ENCODE measurements at places on chromosomes 1 and 21.

DNA sequence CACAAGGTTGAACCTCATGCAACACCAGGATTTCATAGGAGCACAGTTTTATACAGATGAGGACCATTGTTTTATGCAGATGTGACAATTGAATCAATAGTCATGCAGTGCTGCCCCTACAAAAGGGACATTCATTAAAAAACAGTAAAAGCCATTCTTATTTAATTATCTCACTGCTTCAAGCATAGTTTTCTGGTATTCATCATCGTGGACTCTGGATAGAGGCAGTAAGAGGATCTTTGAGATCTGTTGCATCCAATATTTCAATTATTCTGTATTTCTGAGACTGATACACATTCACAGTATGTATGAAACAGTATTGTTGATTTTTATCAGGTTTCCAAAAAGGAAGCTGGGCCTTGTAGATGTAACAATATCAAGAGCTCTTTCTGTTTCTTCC is 237.6 kb downstream of the RYR2 start:
- DNase-seq = no peak

- DNase-seq = no peak
Measured at GRCh38 chr1:95086949-95087533, 14.3 kb upstream of the ALG14 start.

DNA sequence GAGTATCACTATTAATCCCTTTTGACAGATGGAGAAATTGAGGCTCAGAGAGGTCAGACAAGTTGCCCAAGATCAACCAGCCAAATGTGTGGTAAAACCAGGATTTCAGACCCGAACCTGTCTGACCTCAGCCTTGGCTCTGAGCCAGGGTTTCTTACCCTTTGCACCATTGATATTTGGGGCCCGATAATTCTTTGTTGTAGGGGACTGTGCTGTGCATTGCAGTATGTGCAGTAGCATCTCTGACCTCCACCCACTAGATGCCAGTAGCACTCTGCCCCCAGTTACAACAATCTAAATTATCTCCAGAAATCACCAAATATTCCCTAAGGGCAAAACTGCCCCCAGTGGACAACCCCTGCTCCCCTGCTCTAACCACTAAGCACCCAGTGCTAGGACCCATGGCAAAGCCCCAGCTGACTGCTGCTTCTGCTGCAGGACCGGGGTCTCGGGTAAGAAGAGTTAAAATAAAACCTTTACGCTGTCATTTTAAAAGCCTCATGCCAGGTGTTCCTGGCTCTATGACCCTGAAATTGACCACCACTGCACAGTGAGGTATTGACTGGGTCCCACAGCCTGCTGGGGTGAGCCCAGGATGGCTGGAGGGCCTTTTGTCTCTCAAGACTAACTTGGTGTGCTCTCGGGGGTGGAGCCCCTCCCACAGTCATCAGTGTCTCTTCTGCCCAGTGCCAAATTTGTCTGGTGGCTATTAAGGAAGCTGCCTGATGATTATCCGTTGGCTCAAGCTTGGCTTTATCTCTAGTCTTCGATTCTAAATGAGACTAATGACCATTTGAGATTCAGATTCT is 5.6 kb upstream of the MAN1C1 start:
- no peak for DNase-seq

DNA sequence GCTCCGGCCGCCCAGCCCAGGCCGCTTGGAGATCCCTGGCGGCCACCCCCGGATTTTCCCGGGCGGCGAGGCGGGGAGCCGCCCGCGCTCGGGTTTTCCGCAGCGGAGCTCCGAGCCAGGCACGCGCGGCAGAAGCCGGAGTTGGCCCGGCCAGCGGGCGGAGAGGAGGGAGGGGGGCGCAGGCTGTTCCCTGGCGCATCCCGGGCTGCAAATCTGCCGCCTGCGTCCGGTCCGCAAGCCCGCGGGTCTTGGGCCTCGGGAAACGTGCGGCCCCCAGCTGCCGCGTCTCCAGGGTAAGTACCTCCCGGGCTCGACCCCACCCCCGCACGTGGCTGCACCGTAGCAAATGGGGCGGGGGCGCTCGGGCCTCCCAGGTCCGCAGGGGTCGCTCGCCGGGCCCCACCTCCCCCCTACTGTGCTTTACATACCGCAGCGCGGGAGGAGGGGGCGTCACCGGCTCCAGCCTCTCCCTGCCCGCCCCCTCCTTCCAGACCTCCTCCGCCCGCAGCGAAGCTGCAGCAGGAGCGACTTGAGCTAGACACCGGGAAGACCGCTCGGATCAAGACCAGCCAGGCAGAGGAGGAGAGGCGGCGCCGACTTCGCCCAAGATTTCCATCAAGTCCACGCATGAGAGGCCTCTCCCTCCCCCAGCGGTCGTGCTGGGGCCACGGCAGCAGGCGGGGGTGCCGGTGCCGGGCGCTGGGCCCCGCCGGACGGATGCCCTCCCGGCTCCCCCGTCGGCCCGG is 1.6 kb downstream of the TMEM200B start:
- no peak for DNase-seq

DNA sequence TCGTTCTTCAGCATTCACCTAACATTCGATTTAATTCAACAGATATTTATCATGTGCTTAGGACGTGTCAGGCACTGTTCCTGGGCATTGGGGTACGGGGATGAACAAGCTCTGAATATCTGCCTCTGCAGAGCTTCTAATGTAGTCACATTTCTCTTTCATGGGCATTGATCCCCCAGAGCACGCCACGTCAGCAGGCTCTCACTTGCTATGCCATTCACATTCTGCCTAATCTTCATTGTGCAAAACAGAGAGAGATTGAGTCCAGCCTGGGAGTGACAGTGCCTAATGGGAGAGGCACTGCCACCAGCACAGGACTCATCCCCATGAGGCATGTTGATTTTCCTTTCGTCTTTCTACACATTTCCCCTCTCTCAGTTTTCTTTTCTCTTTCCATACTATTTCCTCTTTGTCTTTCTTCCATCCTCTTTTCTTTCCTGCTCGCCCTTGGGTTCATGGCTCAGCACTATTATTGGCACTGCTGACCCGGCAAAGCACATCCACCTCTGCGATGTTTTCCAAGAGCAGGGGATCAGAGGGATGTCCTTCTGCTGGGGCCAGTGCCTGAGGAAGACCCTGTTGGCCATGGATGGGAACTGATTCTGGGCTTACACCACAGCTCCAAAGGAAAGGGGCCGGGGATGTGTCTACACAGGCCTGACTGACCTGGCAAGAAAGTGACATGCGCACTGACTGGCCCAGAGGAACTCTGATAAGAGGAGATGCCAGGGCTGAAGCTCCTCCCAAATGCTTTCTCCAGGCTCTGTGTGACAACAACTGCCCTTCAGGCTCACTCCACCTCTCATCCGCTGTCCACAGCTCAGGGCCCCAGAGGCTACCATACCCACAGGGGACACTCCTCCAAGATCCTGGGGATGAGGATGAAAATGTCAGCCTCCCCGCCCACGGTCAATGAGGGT is 195.9 kb downstream of the TOMM20 start:
- no peak for DNase-seq

GRCh38 chr1:40312238-40313205 is 4.6 kb downstream of the COL9A2 start:
- DNase-seq = no peak

GRCh38 chr1:159918352-159919200 is 6.7 kb downstream of the TAGLN2 start:
- DNase-seq = no peak

DNA sequence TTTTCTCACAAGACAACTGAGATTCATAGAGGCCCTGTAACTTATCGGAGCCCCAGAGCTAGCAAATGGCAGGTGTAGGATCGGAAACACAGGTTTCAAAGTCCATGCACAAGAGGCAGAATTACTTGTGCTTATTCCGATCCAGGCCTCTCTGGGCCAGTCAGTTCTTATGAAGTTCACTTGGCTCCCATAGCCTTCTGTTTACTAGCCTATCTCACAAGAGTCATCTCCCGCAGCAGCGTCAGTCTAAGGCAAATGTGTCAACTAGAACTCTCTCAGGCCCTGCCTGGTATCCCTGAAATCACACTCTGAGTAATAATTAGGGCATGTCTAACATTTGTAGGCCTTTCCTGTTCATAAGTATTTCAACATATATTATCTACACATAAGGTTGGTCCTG is 43.3 kb downstream of the PHC2 start:
- DNase-seq = no peak
